NCI-H524 treated with DMSO at 0.1 percent for 48 hours (cell line): ENCODE measurements at places on chromosomes 4 and X.

DNA sequence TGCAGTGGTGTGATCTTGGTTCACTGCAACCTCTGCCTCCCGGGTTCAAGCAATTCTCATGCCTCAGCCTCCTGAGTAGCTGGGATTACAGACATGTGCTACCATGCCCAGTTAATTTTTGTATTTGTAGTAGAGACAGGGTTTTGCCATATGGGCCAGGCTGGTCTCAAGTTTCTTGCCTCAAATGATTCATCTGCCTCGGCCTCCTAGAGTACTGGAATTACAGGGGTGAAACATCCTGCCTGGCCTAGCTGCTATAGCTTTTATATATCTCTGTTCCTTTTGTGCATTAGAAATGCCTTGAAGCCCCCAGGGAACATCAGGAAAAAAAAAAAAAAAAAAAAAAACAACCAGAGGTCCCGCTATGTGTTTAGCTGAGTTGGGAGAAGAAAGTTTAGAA lies 34.8 kb downstream of the UBE2K start:
- DNase-seq = peak; percentile 43

GRCh38 chr4:123300222-123301039 lies 96.2 kb upstream of the SPRY1 start:
- no peak for DNase-seq

DNA sequence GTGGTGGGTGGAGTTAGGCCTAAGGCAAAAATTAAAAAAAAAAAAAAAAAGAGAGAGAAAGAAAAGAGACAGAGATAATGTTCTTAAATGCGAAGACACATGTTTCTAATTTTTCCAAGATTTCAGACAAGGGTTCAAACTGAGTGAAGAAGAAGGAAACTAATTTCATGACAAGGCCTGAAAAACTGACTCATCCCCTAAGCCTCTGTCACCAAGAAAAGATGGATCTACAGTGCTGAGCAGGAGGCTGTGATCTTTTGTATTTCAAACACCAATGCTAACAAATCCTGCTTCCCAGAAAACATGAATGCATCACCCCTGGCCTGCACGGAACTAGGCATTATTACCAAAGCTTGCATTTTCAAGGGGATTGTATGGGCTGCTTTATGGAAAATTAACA lies 75.3 kb downstream of the PPARGC1A start:
- no peak for DNase-seq

- no peak for DNase-seq
These were observed 1875.0 kb upstream of the PCDH7 start for GRCh38 chr4:28845158-28845557.

DNA sequence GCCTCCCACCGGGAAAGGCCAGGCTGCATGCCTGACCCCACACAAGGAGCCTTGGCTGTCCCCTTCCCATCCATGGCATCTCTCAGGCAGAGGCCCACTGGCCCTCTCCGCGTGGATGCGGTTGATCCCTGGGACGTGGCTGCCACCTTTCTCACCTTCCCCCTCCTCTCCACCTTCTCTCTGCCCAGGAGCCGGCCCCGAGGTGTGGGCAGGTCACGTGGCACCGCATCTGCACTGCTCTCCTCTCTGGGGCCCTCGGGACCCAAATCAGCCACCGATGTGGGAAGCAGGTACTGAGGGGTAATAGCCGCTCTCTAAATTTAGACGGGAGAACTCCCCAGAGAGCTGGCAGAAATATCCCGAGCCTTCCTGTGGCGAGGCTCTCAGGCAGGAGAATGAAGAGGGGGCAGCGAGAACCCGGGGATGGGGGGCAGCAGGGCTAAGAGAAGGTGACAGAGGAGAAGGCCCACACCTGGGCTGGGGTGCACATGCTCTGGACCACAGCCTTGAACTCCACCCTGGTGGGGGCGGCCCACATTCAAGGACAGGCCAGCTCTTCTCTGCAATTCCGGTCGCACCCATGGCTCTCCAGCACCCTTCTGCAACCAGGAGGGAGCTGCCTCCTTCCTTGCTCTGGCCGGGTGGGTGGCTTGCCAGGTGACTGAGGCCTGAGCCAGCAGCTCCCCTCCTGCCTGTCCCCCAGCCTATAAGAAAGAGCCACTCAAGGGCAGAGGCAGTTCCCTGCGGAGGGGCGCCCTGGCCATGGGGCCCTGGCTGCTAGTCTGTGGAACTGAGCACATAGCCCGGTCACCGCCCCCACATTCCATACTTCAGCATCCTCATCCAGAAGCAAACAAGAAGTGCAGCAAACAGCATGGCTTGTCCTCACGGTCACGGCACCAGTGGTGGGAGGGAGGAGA lies 9.6 kb upstream of the DUSP9 start:
- DNase-seq = no peak

- no peak for DNase-seq
These were observed 12.7 kb upstream of the UBA6 start for GRCh38 chr4:67713529-67714247.

DNA sequence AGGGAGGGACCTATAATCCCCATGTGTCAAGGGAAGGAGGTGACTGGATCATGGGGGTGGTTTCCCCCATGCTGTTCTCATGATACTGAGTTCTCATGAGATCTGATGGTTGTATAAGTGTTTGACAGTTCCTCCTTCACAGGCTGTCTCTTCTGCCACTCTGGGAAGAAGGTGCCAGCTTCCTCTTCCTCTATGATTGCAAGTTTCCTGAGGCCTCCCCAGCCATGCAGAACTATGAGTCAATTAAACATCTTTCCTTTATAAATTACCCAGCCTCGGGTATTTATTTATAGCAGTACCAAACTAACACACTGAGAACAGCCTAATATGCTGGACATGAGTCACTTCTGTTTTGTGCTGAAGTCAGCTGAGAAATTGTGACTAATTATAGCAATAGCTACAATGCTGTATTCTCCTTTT lies 656.9 kb upstream of the CPEB2 start:
- no peak for DNase-seq

DNA sequence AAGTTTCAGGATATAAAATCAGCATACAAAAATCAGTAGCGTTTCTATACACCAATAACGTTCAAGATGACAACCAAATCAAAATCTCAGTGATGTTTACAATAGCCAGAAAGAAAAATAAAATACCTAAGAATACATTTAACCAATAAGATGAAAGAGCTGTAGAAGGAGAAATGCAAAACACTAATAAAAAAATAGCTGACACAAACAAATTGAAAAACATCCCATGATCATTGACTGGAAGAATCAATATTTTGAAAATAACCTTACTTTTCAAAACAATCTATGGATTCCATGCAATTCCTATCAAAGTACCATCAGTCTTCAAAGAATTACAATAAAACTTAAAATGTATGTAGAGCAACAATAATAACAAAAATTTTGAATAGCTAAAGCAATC lies 1096.3 kb downstream of the FAT4 start:
- no peak for DNase-seq

DNA sequence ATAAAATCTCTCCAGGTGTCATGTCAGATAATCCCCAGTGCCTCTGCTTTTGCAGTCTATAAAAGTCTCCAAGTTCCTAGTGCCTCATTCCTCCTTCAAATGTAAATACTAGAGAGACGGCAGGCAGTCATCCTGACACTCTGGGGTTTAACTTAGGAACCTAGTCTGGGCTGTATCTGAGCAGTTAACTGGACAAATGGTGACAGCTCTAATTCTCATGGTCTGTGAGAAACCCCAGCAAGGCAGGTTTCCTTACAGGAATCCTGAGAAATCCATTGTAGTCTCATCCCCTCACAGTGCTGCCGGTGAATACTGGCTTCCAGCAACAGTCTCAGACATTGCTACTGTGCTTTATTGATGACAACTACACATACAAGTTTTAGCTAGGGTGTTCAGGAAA lies 246.8 kb downstream of the SNCA start:
- no peak for DNase-seq

DNA sequence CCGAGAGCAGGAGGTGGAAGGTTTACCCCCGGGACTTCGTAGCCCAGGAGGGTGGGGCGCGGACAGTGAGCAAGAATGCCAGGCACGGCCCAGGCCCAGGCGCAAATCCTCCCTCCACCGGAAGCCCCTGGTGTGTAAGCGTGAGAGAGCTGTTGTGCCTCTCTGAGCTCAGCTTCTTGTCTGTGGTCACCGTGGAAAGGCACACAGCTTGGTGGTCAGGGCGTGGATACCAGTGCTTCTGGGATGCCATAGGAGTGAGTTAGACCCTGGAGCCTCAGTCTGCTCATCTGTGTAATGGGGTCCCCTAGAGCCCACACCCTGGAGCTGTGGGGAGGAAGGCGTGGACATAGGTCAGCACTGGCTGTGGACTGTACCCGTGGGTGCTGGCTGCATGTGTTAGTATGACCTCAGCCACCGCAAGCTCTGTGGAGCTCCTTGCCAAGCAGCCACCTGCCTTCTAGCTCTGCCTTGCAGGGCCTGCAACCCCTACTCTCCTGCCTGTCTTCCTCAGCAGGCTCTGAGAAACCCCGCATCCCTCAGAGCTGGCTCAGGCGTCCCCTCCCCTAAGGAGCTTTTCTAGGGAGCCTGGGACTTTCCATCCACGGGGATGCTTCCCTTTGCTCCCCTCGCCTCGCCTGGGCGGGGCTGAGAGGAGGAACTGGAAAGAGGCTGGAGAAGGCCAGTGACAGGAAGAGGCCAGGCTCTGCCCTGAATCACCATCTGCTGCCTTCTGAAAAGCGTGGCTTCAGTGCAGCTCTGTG lies 28.0 kb upstream of the AFAP1 start:
- no peak for DNase-seq

DNA sequence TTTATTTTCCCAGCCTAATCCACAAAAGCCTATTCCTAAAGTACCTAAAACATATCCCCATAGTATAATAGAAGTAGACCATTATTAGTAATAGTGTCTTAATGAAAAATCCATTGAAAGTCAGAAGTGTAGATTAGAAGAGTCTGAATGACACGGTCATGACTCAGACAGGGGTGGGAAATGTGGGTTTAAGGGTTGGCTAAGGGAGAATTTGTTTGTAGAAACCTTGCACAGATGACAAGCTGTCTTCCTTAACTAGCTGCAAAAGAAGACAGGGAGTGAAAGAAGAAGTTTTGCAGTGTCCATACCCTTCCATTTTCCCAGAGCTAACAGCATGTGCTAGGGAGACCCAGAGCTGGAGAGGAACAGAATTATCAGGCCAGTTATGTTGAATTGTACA lies 242.7 kb upstream of the ETNPPL start:
- DNase-seq = no peak

- no peak for DNase-seq
These were observed 56.9 kb upstream of the PRPS1 start for GRCh38 chrX:107571296-107571998.

DNA sequence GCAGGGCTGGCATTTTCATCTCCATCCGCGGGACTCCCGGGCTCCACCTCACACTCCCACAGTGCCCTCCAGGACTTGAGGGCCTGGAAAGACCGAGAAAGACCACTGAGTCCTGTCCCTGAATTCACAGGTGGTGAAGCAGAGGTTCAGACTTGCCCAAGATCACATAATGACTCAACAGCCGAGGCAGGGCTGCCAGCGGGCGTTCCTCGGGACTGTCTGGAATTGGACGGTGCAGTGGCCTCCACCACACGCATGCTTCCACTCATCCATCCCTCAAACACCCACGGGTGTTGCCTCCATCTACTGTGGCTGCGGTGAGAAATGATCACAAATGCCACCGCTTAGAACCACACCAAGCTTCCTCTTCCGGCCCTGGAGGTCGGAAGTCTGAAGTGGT lies 6.9 kb upstream of the ADRA2C start:
- no peak for DNase-seq

- peak; percentile 30 for DNase-seq
These were observed 45.6 kb downstream of the GLUD2 start for GRCh38 chrX:121093011-121093410.

DNA sequence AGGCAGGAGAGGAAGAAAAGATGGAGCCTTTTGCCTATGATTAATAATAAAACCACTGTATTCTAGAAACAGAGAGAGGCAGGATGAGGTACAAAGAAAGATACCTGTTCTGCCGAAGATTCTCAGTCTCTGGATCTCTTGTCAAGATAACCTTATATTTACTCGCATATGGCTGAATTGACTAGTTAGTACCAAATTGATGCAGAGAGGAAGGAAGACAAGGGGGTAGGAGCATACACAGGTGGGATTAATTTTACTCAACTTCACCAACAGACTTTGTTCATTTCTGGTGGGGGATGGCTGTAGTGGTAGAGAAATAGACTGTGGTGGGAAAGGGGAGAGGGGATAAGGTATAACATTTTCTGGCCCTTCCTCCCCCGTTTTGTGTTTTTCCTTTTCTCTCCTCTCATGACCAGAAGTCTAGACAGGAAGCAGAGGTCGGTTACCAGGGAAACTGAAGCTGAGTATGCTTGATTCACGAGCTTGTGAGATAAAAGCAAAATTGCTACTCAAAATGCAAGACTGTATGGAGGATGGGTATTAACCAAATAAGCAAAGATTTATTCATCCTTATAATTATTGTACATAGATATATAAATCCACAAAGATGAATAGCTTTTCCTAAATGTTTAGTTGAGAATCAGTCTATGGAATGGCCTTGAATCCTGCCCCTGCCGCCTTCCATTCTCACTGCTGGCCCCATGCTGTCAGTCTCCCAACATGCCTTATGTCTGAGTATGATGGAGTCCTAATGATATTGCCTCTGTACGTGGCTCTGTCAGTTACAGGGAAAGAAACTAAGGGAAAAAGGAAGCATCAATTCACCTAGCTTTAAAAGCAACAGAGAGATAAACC lies 17.8 kb upstream of the PAGE2B start:
- DNase-seq = peak; percentile 11

DNA sequence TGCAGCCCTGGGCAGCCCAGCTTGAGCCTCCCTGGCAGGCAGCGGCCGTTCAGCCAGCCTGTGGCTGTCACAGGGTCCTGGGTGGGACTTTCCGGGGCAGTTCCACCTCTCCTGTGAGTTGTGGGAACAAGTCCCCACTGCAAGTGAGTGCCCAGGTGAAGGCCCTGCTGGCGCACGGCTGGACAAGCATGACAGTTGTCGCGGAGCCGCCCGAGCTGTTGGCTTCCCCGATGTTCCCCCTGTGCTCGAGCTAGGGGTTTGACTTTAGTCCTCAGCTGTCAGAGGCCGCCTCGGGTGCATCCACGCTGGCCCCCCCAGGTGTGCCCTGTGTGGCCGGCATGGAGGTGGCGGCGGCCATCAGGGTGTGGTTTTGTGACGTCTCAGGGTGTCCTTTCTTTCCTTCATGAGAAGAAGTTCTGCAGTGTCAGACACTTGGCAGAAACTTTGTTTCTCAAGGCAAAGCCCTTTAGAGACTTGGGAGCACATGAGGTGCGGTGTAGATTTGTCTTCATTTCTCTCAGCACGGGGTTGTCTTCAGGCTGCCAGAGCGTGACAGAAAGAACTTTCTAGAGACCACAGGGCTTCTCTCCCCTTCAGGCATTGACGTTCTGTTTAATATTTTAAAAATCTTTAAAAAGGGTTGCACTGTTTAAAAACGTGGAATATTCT lies 69.4 kb upstream of the HGFAC start:
- no peak for DNase-seq

DNA sequence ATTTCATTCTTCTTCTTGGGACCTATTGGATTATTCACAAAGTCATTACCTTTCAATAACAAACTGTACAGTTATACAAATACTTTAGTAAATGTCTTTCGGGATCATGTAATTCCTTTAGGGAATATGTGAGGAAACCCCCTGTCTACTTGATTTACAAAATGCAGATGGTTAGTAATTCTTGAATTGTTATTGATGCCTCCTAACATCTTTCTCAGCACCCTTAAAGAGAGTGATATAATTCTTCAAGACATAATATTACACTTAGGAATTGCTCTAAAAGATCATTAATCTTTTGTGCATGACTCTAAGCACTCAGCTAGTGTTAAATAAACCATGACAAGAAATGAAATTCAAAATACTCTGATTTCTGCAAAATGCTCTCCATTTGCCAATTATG lies 988.1 kb upstream of the HS3ST1 start:
- DNase-seq = no peak

GRCh38 chr4:84965553-84966381 lies 723 bp downstream of the WDFY3 start:
- DNase-seq = no peak

GRCh38 chr4:168440442-168441264 lies 39.6 kb downstream of the DDX60L start:
- DNase-seq = no peak
